ENCODE measurements at places on chromosomes 7 and 10. TPM values are rescaled to one million over a fixed set of nuclear protein-coding genes. Genes with fewer than 3 reads are reported as not detected.

DNA sequence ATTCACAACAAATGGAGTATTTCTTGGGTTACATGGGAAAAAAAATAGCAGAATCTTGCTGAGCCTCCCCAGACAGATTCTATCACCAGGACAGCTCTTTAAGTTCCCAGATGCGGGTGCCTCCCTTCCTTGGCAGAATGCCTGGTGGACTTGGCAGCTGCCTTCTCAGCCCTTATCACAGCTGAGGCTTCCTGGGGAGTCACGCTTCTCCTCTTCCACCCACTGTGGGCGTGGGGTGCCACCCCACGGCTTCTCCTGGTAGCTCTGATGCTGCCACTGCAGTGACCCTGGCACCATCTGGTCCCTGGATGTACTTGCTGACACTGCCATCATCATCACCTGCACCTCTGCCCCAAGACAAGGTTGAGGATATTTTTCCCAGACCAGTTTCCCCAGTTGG lies 16.2 kb upstream of the NME8 start:
- H3K4me3 ChIP-seq, result no peak overlapping the region
- H3K4me1 ChIP-seq, result peaks cover 16% of the 10 kb centered on the region
- H3K27me3 ChIP-seq, result peaks cover 25% of the 10 kb centered on the region
- no peak overlapping the region for H3K27ac ChIP-seq
- DNase-seq, result peak; percentile 37

Gene MET
- total RNA-seq, result 249 TPM

Gene TAS2R41
- total RNA-seq, result not detected

Gene PDGFA
- total RNA-seq, result 6.4 TPM

GRCh38 chr7:1279041-1279440 lies 46.4 kb downstream of the UNCX start:
- no peaks in the 10 kb centered on the region for H3K4me1 ChIP-seq
- H3K4me3 ChIP-seq, result no peak overlapping the region
- H3K27me3 ChIP-seq, result peaks cover 46% of the 10 kb centered on the region
- no peak overlapping the region for H3K27ac ChIP-seq
- DNase-seq, result no peak

Gene FAM237B
- total RNA-seq, result not detected

DNA sequence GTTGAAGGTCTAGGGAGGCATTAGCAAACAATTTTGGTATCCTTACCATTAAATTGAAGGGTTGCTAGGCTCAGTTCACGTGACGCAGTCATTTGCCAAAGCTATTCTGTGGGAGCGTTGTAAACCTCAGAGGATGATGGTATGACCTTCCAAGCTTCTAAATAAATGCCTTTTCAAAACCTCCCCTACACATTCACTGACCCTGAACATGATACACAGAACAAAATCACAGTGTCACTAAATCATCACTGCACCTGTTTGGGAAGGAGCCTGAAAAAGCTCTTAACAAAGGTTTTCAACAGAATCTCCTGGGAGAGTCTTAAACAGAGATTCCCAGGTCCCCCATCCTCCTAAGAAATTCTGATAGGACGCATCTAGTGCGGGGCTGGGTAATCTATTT lies 13.2 kb upstream of the CCDC172 start:
- H3K27me3 ChIP-seq, result no peaks in the 10 kb centered on the region
- H3K27ac ChIP-seq, result no peak overlapping the region
- no peaks in the 10 kb centered on the region for H3K4me1 ChIP-seq
- H3K4me3 ChIP-seq, result no peak overlapping the region
- DNase-seq, result no peak
